ENCODE measurements at places on chromosomes 1 and 21. TPM values are rescaled to one million over a fixed set of nuclear protein-coding genes. Genes with fewer than 3 reads are reported as not detected.

DNA sequence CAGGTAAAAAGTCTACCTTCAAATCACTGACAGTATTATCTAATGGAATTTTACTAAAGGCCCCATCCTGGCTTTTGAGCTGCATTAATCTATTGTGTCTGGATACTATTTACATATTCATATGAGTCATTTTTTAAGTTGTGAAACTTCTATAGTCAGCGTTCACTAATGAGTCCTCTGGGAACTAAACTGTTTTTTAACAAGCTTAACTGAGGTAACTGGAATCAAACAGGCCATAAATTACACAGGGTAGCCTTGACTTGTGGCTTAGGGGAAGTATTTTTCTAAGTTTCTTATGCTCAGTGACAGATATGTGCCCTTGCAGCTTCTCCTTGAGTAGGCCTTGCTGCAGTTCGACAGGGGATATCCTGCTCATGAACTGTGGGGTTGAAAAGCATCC lies 68.8 kb downstream of the JMJD4 start:
- no peak for DNase-seq

- DNase-seq, result no peak
Observed at GRCh38 chr1:111517469-111518225, 14.2 kb upstream of the ADORA3 start.

- DNase-seq, result peak; percentile 41
Observed at GRCh38 chr1:153563991-153564390, 1.7 kb downstream of the S100A2 start.

- DNase-seq, result peak; percentile 37
Observed at GRCh38 chr1:207808911-207809555, 57.2 kb downstream of the CD46 start.

DNA sequence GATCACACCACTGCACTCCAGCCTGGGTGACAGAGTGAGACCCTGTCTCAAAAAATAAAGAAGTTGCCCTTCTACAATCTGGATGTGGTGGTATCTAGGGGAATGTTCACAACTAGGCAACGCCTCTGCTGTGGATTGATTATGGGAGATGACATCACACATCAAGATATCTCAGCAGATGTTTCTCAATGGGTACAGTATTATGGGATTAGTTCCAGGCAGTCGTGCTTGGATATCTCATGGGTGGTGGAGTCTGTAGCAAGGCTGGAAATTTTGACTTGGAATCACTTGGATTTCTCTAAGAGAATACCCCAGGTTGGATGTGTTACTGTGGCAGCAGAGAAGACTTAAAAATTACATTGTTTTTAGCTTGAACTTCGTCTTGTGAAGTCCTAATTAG lies 7.7 kb downstream of the IFNAR2 start:
- no peak for DNase-seq

DNA sequence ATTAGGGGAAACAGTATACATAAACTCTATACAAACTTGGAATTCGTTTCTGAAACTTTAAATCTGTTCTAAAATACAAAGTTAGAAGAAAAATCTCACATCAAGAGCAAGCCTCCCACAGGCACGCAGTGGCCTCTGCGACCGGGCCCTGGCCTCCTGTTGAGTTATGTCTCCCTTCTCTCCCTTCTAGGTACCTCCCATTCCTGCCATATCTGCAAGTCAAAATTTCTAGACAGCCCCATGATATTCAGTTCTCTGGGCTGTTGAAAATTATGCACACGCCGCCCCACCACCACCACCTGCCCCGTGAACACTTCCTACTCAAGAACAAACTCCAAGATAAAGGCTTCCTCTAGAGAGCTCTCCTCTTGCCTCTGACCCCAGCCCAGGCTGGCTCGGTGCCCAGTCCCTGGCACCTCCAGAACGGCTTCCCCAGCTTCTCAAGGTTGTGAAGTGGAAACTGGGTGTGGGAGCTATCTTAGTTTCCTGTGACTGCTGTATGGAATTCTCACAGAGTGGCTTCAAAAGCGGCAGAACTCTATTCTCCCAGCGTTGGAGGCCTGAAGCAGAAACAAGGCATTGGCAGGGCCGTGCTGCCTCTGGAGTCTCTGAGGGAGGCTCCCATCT lies 37.7 kb upstream of the LRP8 start:
- DNase-seq, result peak; percentile 29

GRCh38 chr1:16067127-16067768 lies 6.2 kb downstream of the FAM131C start:
- DNase-seq, result no peak

- DNase-seq, result peak; percentile 64
Observed at GRCh38 chr1:117828201-117828600, 101.2 kb downstream of the GDAP2 start.

DNA sequence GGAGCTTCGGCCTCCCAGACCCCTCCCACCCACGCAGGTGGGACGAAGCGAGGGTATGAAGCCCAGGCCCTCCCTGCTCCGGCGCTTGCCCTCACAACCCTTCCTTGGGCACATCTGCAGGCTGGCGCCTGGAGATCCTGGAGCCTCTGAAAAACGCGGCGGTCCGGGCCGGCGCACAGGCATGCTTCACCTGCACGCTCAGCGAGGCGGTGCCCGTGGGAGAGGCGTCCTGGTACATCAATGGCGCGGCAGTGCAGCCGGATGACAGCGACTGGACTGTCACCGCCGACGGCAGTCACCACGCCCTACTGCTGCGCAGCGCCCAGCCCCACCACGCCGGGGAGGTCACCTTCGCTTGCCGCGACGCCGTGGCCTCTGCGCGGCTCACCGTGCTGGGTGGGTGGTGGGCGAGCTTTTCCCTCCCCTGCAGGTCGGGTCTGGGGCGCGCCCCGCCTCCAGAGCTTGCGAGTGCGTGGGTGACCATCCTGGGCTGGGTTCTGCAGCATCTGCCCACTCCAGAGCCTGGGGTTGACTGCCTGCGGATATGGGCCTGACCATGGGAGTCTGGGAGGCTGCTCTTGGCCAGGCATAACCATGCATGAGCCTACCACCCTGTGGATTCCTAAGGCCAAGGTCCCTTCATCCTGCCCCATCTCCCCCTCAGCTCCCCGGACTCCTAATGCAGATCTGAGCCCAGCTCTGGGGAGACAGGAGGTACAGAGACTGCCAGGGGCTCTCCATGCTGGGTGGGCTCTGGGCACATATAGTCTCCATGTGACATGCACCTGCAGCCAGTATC lies 89.8 kb downstream of the TRIM11 start:
- peak; percentile 36 for DNase-seq

GRCh38 chr1:46615735-46616134 lies 876 bp downstream of the MOB3C start:
- DNase-seq, result no peak

DNA sequence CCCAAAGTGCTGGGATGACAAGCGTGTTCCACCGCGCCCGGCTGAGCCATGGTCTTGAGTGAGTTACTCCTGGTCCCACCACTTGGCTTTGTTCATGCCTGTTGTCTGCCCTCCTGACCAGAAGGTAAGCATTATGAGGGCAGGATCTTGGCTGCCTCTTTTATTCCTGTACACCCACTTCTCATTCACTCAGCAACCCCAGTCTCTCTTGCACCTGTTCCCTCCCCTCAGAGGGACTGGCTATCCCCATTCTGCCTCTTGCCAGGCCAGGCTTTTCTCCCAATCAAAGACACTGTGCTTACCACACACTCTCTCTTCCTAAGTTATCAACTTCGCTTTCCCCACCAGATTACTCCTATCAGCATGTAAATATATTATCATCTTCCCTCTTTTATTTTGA lies 26.4 kb downstream of the SPATA21 start:
- DNase-seq, result no peak

- DNase-seq, result no peak
Observed at GRCh38 chr1:245858022-245858721, 648.9 kb downstream of the SMYD3 start.

GRCh38 chr1:81414488-81415015 lies 386.2 kb upstream of the ADGRL2 start:
- peak; percentile 73 for DNase-seq

DNA sequence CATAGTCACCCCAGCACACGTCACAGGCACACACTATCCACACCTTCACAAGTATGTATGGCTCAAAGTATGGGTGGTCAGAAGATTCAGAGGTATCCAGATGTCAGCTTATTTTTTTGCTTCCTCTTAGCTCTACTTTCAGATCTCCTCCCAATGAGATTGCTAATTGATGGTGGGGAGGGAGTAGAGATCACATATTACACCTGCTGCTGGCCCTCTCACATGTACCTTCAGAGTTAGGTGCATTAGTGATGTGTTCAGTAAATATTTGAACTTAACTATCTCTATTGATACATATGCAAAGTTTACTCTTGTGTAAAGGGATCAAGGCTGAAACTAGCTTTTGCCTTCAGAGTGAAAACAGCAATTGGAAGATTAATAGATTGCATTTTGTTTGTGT lies 262.6 kb downstream of the PCP4 start:
- DNase-seq, result no peak

DNA sequence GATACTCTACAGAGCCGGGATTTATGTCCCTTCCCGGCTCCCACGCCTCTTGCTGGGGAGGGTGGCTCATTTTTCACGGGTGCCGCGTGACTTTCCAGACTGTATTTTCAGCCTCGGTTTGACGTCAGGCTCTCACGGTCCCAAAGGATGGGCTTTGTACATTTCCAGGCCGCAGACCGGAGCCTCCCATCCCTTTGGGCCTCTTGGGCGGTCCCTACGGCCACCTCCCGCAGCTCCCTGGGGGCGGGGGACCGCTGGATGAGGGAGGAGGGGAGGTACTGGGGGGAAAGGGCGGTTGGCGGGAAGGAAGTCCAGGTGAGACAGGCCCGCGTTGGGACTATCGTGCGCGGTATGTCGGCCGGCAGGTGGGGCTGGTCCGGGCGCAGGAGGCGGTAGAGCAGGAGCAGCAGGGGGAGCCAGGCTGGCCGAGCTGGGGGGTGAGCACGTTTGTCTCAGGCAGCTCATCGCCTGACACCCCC lies 17.9 kb downstream of the UBL4B start:
- DNase-seq, result no peak

DNA sequence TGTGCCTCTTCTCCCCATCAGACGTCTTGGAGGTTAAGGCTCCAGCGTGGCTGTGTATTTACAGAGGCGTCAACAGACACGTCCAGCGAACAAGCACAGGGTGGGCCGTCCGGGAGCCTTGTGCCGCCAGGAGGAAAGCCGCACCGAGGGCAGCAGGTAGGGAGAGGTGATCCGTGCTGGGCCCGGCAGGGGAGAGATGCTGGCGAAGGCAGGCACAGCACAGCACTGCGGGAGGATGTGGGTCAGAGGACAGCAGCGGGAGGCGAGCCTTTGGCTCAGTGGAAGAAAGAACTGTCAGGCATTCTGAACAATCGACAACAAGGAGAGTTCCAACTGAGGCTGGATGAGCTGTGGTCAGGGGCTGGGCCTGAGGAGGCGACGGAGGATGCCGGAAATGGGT lies 144.1 kb upstream of the TNR start:
- DNase-seq, result no peak

Gene CEP104
- 50.2 TPM for total RNA-seq

Gene EXO1
- total RNA-seq, result 0.83 TPM

Gene CATSPERE
- 3.3 TPM for total RNA-seq

Gene SLC5A9
- 0.31 TPM for total RNA-seq

Gene H6PD
- total RNA-seq, result 70.7 TPM

Gene CFAP57
- total RNA-seq, result 0.47 TPM

Gene GJB5
- 8.5 TPM for total RNA-seq

Gene SUSD4
- 21.9 TPM for total RNA-seq

Gene RNU1-4
- 1,626 TPM for total RNA-seq

Gene CRP
- 1.1 TPM for total RNA-seq

Gene GBP2
- 70.6 TPM for total RNA-seq

Measured in ureter (tissue), 1 donor.